ENCODE measurements at places on chromosomes 12 and 14.

GRCh38 chr14:58535044-58535443, 102.7 kb upstream of the DACT1 start:
- no peak for DNase-seq

GRCh38 chr12:108237272-108237671, 101.8 kb downstream of the CMKLR1 start:
- DNase-seq = no peak

DNA sequence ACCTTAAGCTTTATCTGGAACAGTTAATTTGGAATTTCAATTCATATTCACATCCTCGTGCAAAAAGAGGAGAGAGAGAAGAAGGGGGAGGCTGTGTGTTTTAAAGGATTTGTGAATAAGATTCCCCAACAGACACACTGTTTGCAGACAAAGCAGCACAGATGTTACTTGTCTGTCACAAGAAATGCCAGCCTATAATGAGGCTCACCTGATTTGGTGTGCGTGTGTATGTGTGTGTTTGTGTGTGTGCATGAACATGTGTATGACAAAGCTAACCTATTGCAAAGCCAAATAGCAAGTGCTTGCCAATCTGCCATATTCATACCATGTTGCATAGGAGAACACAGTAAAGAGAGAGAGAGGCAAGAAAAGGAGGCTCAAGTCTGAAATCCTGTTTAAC, 361.6 kb upstream of the NOVA1 start:
- DNase-seq = no peak

GRCh38 chr14:89748004-89748403, 206.5 kb downstream of the EFCAB11 start:
- peak; percentile 34 for DNase-seq

GRCh38 chr12:71804505-71804904, 35.1 kb upstream of the TBC1D15 start:
- no peak for DNase-seq

- DNase-seq = no peak
Measured at GRCh38 chr14:94952097-94952496, 182.2 kb upstream of the GSC start.

GRCh38 chr12:47705566-47706425, at the start of gene RPAP3:
Gene RPAP3, minus strand, starts transcription at chr12:47706030. Its CDS starts 3,190 bp downstream, at chr12:47702840.
- peak; percentile 99 for DNase-seq

- DNase-seq = no peak
Measured at GRCh38 chr12:119869720-119870119, 7.4 kb downstream of the CIT start.

DNA sequence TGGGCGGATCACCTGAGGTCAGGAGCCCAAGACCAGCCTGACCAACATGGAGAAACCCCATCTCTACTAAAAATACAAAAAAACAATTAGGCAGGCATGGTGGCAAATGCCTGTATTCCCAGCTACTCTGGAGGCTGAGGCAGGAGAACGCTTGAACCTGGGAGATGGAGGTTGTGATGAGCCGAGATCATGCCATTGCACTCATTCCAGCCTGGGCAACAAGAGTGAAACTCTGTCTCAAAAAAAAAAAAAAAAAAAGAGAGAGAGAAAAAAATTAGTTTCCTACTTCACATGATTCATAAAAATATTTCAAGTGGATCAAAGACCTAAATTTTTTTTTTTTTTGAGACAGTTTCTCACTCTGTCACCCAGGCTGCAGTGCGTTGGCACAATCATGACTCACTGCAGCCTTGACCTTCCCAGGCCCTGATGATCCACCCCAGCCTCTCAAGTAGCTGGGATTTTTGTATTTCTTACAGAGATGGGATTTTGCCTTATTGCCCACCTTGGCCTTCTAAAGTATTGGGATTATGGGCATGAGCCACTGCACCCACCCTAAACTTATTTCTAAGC, 24.9 kb downstream of the FCF1 start:
- DNase-seq = no peak

DNA sequence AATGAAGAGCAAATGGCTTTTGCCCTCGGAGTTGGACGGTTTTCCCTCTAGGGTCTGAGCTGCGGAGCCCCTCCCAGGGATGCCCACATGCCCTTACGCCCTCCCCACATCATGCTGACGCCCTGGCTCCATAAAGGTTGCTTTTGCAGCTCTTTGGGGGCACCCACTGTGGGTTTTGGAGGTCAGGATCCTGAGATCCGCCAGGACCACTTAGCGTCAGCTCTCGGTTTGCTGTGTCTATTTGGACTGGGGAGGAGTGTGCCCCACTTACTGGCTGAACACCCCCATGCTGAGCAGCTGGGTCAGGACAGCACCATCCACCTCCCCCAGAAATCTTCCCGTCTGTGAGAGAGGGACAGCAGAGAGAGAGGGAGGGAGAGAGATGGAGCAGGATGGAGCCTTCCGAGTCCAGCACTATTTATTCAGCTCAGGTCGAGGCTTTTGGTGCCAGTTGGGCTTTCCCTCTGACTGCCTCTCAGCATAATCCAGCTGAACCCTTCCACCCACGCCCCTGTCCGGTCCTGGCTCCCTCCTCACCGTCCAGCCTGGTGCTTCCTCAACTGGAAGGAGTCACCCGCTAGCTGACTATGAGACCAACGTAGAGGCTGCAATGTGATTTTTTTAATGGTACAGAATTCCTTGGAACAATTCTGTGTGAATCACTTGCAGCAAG, 18.9 kb upstream of the LRTM2 start:
- DNase-seq = no peak

- no peak for DNase-seq
Measured at GRCh38 chr14:69077841-69078240, 75.1 kb downstream of the DCAF5 start.

DNA sequence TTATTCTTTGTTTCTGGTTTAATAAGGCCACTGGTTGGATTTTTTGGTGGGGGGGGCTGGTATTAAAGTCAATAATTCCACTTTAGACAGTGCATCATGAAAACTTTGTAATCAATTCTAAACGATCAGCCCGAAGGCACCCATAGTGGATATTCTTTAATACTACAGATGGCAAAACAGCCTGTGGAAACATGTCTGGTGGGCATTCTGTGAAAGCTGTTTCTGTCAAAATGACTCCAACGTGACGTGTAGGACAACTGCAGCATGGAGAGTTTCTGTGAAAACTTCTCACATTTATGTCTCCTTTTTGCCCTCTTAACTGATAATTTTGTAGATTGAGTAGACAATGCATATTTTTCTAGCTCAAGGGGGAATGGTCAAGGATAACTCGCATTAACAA, 185.8 kb upstream of the FLRT2 start:
- no peak for DNase-seq

DNA sequence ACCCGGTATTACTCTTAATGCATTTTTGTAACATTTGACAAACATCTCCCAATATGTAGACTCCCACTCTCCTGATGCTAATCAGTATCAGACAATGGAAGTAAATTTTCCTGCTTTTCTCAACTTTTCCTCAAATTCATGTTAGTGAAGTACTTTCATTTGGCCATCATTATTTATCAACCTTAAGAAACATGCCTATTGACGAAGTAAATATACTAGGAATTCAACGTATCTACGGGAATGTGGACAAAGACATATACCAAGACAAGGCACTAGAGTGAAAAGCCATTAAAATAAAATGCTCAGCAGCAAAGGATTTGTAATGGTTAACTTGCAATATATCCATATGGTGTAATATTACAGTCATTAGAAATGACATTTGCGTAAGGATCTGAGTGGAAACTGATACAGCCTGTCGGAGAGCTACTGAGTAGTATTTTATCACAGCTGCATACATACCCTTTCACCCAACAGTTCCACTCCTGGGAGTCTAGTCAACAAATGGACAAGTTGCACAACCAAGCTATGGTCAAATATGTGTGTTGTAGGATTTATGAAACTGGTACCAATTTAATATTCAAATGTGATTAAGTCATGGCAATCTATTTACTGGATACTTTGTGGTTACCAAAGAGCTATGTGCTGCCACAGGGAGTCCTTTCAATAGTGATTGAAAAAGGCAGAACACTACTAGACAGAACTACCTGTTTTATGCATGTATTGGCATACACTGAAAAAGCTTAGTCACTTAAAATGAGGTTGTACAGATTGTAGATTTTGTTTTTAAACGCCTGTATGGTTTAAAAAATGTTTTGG, 26.5 kb downstream of the NUDT4 start:
- no peak for DNase-seq

- DNase-seq = no peak
Measured at GRCh38 chr12:6124411-6125309, at the start of gene VWF. Gene VWF, minus strand, starts transcription at chr12:6124670. Its CDS starts 1,474 bp downstream, at chr12:6123196.

- peak; percentile 23 for DNase-seq
Measured at GRCh38 chr12:57815177-57816000, 3.1 kb downstream of the AVIL start.

- no peak for DNase-seq
Measured at GRCh38 chr12:2110127-2110526, 57.3 kb downstream of the CACNA1C start.

- DNase-seq = no peak
Measured at GRCh38 chr12:113613414-113613813, 141.7 kb upstream of the LHX5 start.

DNA sequence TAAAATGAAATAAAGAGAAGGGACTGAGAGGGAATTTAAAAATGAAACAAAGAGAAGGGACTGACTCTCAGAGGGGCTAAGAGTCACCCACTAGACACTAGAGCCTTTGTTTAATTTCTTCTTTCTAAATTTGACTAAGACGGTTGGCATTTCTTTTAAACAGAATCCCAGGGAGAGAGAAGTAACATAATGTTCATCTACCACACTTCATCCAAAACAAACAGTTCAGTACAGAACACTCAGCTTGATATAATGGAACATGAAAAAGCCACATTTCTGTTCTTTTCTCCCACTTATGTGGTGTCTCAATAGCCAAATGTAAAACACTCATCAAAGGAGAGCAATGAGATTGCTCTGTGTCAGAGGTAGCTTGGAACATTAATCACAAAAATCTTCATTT, 10.1 kb upstream of the NT5DC3 start:
- DNase-seq = no peak

- DNase-seq = no peak
Measured at GRCh38 chr12:61923152-61923551, 337.1 kb upstream of the USP15 start.

DNA sequence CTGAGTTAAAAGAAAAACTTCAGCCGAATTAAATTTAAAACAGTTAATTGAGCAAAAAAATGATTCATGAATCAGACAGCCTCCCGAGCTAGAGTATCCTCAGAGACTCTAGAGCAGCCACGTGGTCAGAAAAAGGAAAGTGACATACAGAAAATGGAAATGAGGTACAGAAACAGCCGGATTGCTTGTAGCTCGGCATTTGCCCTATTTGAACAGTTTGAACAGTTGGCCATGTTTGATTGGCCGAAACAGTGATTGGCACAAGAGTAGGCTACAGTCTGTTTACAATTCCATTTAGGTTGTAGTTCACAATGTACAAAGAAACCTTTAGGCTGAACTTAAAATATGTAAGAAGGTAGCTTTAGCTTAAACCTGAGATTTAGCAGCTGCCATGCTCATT, 12.9 kb upstream of the OXA1L start:
- DNase-seq = no peak

DNA sequence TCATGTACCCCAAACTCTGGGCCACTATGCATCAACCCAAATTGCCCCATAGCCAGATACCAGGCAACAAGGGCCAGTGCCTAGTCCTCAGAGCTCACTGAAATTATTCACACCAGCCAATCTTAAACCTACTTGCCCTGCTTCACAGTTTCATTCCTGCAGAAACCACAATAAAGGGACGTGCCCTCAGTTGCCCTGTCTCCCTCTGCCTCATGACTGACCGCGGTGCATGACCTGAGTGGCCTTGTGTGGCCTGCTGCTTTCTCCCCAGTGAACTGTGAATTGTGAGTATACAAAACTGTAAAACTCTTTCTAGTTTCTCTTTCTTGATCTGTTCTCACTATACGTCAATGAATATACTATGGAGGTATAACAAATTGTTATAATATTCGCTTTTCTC, 490.9 kb upstream of the MIS18BP1 start:
- DNase-seq = no peak

GRCh38 chr14:105192866-105193731, 12.0 kb upstream of the NUDT14 start:
- no peak for DNase-seq

GRCh38 chr14:54818201-54819133, 84.2 kb downstream of the GCH1 start:
- DNase-seq = no peak

DNA sequence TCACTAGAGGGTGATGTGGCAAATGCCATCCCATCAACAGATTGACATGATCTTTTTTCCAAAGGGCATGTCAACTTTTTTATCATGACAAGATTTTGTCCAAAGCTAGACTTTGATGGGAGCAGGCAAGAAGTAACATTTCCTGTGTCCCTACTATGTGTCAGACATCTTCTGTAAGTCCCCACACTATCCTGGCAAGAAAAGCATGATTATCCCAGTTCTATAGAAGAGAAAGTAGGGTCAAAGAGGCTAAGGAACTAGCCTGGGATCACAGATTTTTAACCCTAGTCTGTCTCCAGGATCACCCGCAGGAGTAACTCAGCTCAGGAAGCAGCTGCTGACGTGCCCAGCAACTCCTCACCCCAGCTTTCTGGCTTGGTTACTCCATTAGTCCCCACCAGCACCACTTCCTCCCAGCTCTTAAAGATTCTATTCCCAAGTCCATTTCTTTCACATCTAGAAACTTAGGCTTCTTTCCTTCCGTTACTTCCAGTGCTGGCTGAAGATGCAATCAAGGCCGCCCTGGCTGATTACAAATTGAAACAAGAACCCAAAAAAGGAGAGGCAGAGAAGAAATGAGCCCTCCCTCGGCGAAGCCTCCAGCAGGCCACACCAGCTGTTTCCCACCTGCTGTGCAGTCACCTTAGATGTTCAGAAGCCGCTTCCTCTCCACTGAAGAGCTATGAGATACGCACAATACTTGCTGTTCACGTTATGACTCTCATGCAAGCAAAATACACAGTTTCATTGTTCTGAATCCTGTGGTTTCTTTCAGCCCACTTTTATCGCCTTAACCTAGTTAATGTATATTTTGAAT, 6.2 kb downstream of the ISCU start:
- peak; percentile 56 for DNase-seq

- DNase-seq = no peak
Measured at GRCh38 chr14:96693987-96694386, 103.2 kb upstream of the VRK1 start.
